MCF 10A (cell line): ENCODE measurements at places on chromosomes 4 and X. TPM values are rescaled to one million over a fixed set of nuclear protein-coding genes. Genes with fewer than 3 reads are reported as not detected.
A peak's percentile ranks its signal among the peaks of the same experiment; 100 is the strongest.

The VCX2 gene
- total RNA-seq, result not detected in 2 replicates

The SRPX gene
- total RNA-seq, result 7.4 and 9.4 TPM in 2 replicates

The ERCC6L gene
- total RNA-seq, result 1.0 and 1.8 TPM in 2 replicates

The STK26 gene
- total RNA-seq, result 17.5 and 18.2 TPM in 2 replicates

The SHOX gene
- total RNA-seq, result not detected in 2 replicates

GRCh38 chr4:176769514-176769913, 23.2 kb downstream of the VEGFC start:
- no peak overlapping the region for H3K4me3 ChIP-seq
- H3K27ac ChIP-seq, result peak overlapping the region; percentile 80
- no peaks in the 10 kb centered on the region for H3K36me3 ChIP-seq
- H3K4me1 ChIP-seq, result peaks cover 22% of the 10 kb centered on the region
- DNase-seq, result peak; percentile 87
- H3K27me3 ChIP-seq, result no peaks in the 10 kb centered on the region

DNA sequence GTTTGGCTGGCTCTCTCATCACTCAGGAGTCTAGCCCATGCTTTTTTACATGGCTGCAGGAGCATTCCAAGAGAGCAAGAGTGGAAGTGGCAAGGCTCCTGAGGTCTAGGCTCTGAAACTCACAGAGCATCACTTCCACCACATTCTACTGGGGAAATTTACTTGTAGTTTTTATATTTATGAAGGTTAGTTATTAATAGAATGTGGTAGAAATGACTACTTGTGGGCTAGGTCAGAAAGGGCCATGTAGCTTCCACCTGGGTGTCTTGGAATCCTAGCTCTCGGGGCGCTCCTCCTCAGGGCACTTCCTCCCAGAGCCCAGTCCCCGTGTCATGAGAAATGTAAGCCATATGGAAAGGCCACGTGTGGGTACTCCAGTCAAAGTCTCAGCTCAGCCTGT, 127.0 kb upstream of the CASK start:
- H3K27ac ChIP-seq, result no peak overlapping the region
- H3K4me1 ChIP-seq, result no peaks in the 10 kb centered on the region
- DNase-seq, result no peak
- peaks cover 57% of the 10 kb centered on the region for H3K27me3 ChIP-seq
- H3K4me3 ChIP-seq, result no peak overlapping the region
- no peaks in the 10 kb centered on the region for H3K36me3 ChIP-seq

GRCh38 chrX:155718972-155719586, 106.3 kb upstream of the TMLHE start:
- no peaks in the 10 kb centered on the region for H3K27me3 ChIP-seq
- DNase-seq, result peak; percentile 17
- no peak overlapping the region for H3K4me3 ChIP-seq

DNA sequence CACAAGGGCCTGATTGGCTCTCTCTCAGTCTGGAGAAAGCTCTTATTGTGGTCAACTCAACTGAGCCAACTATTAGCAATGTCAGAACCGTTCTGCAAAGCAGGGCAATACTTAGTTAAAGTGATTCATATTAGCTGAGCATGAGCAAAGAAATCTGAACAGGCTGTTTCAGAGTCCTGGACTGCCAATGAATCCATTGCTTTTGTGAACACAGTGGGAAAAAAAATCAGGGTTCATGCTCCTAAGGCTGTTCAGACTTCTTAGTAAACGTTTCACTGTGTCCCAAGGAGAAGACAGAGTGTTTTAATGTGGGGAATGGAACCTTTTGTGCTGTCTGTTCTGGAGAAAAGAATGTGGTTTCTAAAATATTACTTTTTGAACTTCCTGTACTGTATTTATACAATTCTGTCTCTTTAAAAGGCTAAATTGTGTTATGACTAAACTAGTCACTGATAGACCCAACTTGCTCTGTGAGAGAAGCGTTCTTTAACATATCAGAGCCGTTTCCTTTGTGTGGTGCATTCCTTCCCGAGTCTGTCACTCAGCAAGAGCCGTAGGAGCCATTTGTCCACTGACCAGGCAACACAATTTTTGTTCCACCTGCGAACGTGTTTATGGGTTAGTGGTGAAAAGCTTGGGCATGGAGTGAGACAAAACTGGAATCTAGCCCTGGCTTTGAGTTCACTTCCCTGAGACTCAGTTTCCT, 366.1 kb downstream of the FBXO8 start:
- no peaks in the 10 kb centered on the region for H3K4me1 ChIP-seq
- no peak overlapping the region for H3K4me3 ChIP-seq
- DNase-seq, result no peak
- peaks cover 49% of the 10 kb centered on the region for H3K27me3 ChIP-seq
- no peak overlapping the region for H3K27ac ChIP-seq

DNA sequence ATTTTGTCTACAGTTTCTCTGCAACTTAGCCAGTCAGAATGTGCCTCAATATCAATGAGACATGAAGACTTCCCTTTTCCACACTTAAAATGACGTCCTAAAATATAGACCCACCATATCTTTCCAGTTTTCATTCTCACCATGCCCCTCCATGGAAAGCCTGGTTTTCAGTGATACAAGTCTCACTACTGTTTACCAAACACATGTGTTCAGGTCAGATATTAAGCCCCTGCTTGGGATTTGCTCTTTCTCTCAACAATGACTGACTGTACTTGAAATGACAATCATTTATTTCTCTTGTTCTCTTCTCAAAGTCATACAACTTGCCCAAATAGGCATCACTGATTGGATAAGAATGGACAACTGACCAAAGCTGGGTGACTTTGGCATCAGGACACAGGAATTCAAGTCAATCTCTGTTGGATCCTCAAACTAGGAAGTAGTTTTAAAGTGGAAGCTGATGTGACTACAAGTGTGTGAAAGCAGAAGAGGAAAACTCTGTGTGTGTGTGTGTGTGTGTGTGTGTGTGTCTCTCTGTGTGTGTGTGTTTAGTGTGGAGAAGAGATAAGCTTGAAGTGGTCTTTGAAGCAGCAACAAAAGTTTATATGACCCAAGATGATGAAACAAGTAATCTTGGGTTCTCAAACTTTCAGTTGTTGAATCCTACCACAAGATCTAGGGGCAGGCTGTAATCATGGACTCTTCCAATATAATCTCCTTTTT, 217.4 kb upstream of the FGF13 start:
- no peaks in the 10 kb centered on the region for H3K27me3 ChIP-seq
- no peak overlapping the region for H3K4me3 ChIP-seq
- H3K36me3 ChIP-seq, result no peaks in the 10 kb centered on the region
- H3K27ac ChIP-seq, result no peak overlapping the region
- peaks cover 11% of the 10 kb centered on the region for H3K4me1 ChIP-seq

- H3K4me1 ChIP-seq, result no peaks in the 10 kb centered on the region
- DNase-seq, result peak; percentile 15
- H3K4me3 ChIP-seq, result no peak overlapping the region
- no peaks in the 10 kb centered on the region for H3K36me3 ChIP-seq
- H3K27me3 ChIP-seq, result peaks cover 50% of the 10 kb centered on the region
Observed at GRCh38 chrX:133668225-133668931, 253.1 kb upstream of the GPC4 start.

DNA sequence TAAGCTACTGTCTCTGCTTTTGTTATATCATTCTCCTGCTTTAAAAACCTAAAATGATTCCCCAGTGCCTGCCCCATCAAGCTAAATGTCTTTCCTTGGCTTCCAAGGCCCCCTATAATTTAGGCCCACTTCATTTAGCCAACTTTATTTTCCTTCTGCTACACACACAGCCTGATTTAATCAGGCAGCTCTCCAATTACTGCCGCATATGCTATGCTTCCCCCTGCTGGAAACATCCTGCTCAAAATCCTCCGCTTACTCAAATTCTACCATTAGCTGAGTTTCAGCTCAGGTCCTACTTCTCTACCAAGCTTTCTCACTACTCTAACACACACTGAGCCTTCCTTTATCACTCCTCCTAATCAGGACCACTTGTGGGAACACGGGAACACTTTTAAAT, 17.0 kb downstream of the LAMP2 start:
- peak; percentile 38 for DNase-seq
- no peak overlapping the region for H3K27ac ChIP-seq
- H3K27me3 ChIP-seq, result no peaks in the 10 kb centered on the region
- no peak overlapping the region for H3K4me3 ChIP-seq

- H3K36me3 ChIP-seq, result peaks cover 5% of the 10 kb centered on the region
- DNase-seq, result no peak
- H3K4me3 ChIP-seq, result no peak overlapping the region
Observed at GRCh38 chr4:85862896-85863295, 387.9 kb downstream of the ARHGAP24 start.

GRCh38 chr4:76867880-76868655, 29.9 kb downstream of the SOWAHB start:
- no peaks in the 10 kb centered on the region for H3K27me3 ChIP-seq
- H3K36me3 ChIP-seq, result no peaks in the 10 kb centered on the region
- peak; percentile 18 for DNase-seq
- H3K4me1 ChIP-seq, result no peaks in the 10 kb centered on the region
- no peak overlapping the region for H3K27ac ChIP-seq
- H3K4me3 ChIP-seq, result no peak overlapping the region

GRCh38 chr4:182023469-182023868, 219.7 kb upstream of the TENM3 start:
- no peak for DNase-seq
- H3K4me3 ChIP-seq, result no peak overlapping the region
- H3K27me3 ChIP-seq, result no peaks in the 10 kb centered on the region
- no peaks in the 10 kb centered on the region for H3K4me1 ChIP-seq
- H3K36me3 ChIP-seq, result no peaks in the 10 kb centered on the region

DNA sequence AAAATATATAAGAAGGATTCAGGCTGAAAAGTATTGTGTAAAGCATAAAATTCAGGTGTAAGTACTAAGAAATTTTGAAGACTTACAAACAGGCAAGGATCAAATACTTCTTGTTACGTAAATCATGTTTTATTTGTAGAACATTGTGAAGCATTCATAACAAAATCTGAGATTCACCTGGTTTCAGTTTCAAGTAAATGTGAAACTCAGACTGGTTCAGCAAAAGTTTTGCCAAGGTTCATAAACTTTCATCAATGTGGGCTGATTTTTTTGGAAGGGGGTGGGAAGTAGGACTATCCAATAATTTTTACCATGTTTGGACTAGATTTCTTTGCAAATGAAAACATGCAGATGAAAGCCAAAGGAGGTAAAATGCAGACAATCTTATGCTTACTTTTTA, 527.7 kb downstream of the ANKRD50 start:
- no peaks in the 10 kb centered on the region for H3K27me3 ChIP-seq
- DNase-seq, result no peak
- no peak overlapping the region for H3K27ac ChIP-seq
- H3K4me3 ChIP-seq, result no peak overlapping the region
- H3K4me1 ChIP-seq, result no peaks in the 10 kb centered on the region
- no peaks in the 10 kb centered on the region for H3K36me3 ChIP-seq

DNA sequence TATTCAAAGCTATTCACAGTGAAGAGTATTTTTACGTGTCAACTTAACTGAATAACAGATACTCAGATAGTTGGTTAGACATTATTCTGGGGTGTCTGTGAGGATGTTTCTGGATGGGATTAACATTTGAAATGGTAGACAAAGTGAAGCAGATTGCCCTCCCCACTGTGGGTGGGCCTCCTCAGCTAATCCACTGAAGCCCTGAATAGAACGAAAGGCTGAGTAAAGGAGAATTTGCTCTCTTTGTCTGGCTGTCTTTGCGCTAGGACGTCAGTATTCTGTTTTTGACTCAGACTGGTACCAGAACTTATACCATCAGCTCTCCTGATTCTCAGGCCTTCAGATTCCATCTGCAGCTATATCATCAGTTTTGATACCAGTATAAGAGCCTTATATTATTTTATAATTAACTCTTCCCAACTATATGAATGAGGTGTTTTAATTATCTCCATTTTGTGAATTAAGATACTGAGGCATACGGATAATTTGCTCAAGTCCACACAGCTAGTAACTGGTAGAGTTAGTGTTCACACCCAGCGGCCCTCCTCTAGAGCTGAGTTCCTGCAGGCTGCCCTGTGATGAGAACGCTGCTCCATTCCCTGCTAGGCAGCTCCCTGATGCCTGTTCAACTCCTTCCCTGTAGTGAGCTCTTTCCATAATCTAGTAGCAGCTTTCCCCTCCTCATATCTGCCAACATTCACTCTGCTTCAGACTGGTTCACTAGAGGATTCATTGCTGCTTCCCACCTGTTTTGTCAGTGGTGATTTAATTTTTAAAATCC, 87.5 kb downstream of the RBM46 start:
- no peaks in the 10 kb centered on the region for H3K36me3 ChIP-seq
- no peak for DNase-seq

DNA sequence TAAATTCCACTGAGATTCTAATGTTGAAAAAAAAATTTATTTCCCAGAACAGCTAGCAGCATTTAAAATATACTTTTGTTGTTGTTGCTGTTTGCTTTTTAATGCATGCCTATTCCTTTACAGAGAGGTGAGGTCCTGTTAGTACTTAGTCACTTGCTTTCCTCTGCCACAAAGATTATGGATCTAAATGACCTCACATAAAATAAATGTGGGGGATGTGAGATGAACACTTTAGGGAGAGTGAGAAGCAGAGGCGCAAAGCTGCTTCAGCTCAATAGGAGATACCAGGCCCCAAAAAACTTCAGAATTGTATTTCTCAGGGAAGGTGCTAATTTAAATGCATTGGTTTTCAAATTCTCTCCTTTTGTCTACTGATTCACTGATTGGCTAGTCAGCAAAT, 4.0 kb downstream of the LDB2 start:
- no peaks in the 10 kb centered on the region for H3K36me3 ChIP-seq
- H3K27me3 ChIP-seq, result peaks cover 51% of the 10 kb centered on the region
- DNase-seq, result no peak
- no peaks in the 10 kb centered on the region for H3K4me1 ChIP-seq
